ENCODE measurements at places on chromosomes 7 and 10.

- no peak for DNase-seq
Measured at GRCh38 chr7:108360058-108360800, 96.0 kb downstream of the NRCAM start.

GRCh38 chr7:27737616-27738015, 2.3 kb upstream of the TAX1BP1 start:
- DNase-seq, result no peak

GRCh38 chr7:24718977-24719491, 38.2 kb downstream of the GSDME start:
- no peak for DNase-seq

DNA sequence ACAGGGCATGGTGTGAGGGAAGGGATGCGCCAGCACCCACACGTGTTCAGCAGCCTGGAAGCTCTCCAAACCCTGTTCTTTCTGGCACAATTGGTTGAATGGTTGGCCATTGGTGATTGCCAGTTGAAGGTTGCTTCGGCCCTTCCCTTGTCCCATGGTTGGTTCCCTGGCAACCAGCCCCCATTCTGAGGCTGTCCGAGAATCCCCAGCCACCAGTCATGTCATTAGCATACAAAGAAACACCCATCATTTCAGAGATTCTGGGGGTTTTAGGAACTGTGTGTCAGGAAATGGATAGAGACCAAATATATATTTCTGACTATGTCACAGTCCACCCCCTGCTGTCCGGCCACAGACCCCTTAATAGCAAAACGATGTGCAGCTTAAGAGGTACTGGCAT, 21.8 kb downstream of the FKBP6 start:
- no peak for DNase-seq

DNA sequence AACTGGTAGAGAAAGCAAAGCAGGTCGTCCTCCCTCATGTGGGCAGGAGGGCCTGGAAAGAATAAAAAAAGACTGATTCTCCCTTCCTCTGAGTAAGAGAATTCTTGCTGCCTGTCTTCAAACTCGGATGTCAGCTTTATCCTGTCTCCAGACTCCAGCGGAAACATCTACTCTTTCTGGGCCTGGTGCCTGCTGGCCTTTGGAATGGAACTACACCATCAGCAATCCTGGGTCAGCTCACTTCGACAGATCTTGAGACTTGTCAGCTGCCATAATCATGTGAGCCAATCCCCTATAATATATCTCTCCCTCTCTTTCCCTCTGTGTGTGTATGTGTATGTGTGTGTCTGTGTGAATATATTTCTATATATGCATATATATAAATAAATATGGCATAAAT, 411.0 kb upstream of the DPP6 start:
- DNase-seq, result no peak

DNA sequence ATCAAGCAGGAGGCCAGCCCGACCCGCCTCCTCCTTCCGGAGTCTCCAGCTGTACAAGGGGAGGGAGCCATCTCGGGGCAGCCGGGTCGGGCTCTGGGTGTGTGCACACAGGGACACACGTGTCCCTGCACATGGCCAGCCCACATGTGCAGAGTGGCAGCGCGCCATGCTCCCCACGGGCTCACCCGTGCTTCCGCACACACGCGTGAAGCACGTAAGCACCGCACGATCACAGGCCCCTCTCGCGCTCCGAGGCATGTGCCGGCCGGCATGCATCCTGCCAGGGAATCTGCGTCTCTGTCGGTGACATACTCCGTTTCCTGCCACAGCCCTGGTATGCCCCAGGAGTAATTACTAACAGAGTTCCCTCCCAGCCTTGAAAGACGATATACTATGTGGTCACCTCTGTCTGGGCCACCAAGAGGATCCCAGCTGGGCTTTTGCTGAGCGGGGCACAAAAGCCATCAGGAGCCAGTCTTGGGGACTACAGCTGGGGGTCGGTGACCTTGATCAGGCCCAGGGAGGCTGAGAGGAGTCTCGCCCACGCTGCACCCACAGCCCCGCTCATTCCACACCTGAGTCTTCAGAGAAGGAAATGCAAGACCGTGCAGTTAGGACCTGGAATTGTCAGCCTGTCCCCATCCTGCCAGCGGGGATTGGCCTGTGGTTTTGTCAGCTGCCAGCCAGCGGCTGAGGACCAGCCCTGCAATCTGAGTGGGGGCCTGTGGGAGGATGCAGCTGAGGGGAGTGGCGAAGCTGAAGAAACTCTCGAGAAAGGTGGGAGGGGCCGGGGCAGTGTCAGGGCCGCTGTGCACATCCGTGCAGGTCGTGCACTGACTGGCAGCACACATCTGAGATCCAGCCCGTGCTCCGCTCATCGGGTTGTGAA, 11.0 kb upstream of the LFNG start:
- peak; percentile 62 for DNase-seq

DNA sequence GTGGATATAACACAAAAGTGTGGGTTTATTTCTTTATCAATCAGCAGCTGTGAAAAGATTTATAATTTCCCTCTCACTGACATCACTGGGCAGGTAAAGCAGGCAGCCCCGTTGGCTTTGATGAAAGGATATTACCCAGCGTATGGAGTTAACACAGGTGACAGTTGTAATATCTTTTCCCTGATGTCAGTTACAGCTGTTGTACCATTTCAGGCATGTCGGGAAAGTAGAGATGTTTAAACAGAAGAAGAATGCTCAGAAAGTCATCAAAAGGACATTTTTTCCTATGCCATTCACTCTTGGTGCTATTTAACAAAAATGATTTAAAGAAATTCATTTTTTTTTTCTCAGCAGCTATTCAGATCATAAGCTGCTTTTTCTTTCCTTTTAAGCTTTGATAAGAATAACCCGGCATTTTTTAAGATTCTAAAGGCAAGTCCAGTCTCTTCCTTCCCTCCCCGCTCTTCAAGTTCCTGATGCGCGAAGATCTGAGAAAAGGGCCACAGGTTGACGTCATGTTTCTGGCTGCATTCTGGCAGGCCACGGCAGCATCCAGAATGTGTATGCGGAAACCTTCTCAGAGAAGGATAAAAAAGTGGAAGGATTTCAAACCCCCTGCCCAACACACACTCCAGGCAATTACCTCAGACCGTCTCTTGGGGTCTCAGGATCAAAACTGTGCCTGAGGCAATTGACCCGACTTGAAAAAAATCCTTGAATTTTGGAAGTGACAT, 32.5 kb upstream of the ADAM12 start:
- no peak for DNase-seq

DNA sequence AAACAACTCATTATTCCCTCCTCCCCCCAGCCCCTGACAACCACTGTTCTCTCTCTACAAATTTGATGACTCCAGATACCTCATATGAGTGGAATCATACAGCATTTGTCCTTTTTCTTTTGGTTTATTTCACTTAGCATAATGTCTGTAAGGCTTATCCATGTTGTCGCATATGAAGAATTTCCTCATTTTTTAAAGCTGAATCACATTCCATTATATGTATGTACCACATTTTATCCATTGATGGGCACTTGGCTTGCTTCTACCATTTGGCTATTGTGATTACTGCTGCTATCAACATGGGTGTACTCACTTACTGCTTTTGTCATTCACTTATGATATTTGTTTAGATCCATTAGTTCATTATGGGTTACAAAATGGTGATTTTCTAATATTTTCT, 112.8 kb downstream of the BUB3 start:
- no peak for DNase-seq

GRCh38 chr7:116543664-116544063, 18.8 kb downstream of the CAV1 start:
- no peak for DNase-seq

- no peak for DNase-seq
Measured at GRCh38 chr10:61376908-61377368, 76.2 kb downstream of the TMEM26 start.

- no peak for DNase-seq
Measured at GRCh38 chr7:139991269-139991666, 71.5 kb downstream of the PARP12 start.

DNA sequence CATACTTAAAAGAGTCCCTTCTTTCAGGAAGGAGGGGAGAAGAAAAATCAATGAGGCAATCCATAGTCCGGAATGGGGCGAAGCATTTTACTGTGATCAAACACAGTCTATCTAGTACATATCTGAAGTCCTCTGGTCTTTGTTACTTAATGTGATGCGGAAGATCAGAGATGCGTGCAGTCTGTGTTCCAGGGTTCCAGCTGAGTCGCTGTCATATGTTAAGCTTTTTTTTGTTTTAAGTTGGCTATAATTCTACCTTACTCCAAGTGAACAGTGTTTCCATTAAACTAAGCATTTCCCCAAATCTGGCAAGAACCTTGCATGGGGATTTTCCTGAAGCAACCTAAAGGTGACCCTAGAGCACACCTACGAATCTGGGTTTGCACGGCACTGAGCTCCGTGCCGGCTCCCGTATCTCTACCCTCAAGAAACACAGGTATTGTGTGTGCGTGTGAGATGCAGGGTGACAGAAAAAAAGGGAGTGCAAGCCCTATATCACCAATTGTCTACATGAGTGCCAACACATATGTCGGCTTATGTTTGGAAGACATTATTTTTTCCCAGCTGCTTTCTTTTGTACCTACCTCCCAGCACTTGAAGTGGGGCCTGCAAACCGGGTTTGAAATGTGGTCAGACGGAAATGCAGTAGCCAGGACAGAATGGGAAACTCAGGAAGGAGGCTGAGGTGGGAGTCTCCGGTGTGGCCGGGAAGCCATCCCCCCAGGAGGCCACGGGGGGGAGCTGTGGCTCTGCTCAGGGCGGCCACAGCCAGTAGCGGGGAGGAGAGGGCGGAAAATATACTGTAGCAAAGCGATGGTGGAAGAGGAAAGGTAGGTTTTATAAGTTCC, 435.8 kb upstream of the MGMT start:
- DNase-seq, result peak; percentile 36

DNA sequence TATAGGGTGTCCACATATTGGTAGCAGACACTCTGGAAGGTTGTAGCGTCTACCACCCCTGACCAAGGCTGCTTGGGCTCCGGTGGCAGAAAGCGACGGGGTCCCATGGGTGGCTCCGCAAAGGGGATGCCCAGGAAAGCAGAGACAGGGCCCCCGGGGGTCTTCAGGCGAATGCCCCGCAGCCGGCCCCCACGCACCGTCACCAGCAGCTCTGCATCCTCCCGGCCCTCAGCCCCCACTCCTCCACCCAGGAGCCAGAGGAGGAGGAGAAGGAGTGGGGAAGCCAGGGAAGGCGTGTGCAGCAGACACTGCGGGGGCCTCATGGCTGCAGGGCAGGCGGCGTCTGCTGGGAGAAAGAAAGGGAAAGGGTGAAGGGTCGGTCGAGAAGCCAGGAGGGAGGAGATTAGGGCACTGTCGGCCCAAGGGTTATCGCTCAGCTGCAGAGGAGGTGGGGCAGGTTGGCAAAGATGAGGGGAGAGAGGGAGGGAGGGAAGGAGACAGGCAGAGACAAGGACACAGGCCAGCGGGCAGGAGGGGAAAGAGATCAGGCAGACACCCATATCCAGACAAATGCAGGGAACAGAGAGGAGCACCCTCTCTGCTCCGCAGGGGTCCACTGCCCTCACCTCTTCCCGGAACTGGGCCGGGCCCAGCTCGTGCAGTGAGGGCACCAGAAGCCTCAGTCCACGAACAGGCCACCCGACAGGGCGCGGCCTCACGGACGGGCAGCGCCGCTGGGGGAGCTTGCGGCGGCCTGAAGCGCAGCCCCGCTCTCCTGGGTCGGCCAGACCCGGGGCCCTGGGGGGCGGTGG, 1.6 kb downstream of the ACHE start:
- no peak for DNase-seq

GRCh38 chr7:99399597-99399996, 8.8 kb downstream of the PDAP1 start:
- no peak for DNase-seq

- DNase-seq, result peak; percentile 95
Measured at GRCh38 chr10:70331486-70332268, 47.9 kb upstream of the NPFFR1 start.

DNA sequence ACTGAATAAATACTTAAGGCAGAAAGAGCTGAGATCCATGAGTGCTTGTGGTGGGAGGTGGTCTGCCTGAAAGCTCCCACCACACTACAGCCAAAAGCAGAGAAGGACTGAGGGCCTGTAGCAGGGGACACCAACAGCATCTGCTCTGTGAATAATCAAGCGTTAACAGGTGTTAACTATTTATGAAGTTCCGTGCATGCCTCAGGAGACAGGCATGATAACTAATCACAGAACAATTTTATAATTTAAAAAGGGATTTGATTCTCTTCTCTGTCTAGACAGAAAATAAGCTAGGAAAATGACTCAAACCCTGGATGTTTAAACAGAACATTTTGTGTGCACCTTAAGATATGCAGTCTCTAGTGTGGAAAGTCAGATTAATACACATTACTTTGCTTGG, 61.5 kb upstream of the GHITM start:
- DNase-seq, result no peak

DNA sequence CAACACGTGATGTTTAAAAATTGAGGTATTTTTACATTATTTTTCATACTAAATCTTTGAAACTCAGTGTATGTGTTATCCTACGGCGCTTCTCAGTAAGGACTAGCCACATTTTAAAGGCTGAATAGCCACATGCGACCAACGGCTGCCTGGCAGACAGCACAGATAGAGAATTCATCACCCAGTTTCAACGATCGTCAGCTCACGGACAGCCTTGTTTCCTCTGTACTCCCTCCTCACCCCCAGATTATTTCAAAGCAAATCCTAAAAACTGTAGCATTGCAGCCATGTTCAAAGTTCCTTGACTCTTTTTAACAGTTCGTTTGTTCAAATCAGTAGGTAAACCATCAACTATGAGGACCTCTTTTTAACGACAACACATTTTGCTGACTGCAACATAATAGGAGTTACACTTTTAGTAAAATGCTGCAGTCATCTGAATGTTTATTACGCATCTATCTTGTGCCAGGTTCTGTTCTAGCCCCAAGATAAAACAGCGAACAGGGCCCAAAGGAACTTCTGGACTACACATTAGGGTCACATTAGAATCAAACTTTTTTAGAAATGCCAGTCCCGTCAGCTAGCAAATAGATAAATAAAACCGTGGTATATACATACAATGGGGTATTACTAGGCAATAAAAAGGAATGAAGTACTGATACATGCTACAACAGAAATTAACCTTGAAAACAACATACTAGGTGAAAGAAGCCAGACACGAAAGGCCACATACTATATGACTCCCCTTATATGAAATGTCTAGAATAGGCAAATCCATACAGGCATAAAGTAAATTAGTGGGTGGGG, 5.7 kb downstream of the OSBPL3 start:
- no peak for DNase-seq

DNA sequence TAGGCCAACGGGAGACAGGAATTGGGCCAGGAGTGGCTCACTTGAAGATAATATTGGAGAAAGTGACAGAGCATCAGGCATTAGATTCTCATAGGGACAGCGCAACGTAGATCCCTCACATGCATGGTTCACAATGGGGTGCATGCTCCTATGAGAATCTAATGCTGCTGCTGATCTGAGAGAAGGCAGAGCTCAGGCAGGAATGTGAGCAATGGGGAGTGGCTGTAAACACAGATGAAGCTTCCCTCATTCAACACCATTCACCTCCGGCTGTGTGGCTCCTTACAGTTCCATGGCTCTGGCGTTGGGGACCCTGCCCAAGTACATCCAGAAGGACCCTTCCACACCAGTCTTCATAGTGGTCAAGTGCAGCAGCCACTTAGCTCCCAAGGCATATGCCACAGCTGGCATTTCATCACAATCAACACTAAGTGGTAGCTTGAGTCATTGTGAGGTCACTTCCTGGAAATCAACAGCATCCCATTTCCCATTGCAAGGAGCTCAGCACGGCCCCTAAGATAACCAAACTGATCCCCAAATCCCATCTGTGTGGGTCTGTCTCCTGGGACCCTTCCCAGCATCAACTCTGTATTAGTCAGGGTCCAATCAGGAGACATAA, 174.5 kb downstream of the TPST1 start:
- DNase-seq, result peak; percentile 9

- DNase-seq, result no peak
Measured at GRCh38 chr10:108254089-108254488, 1089.6 kb upstream of the SORCS1 start.

Data from inflammatory macrophage treated with lipopolysaccharide for 1 hour (primary cell).